ENCODE measurements at places on chromosomes 5 and 9.

DNA sequence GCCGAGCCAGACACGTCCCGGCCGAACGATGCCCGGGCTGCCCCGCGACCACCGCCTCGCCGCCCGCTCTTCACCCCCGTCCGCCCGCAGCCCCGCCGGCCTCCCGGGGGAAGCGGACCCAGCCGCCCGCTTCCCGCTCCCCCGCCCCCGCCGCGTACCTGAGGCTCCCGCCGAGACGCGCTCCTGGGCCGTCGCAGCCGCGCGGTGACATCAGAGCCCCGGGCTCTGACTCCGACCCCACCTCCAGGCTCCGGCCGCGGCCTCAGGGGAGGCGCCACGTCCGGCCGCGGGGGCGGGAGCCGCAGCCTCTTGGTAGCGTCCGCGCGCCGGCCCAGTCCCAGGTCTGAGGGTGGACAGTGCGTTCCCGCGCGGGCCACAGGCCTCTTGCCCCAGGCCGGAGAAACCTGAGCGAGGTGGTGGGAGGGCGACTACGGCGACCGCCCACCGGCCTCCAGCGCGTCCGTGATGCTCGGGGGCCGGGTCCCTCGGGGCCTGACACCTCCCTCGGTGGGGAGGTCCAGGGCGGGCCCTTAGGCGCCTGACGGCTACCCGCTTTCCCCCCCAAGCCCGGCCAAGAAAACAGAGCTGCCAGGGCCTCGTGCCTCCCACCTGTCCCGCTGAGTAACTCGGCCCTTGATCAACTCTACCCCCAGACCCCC lies at the start of gene SHROOM1:
SHROOM1 (minus strand) TSS at position 212 of the 659 bp plus-strand sequence. CDS start 4,507 bp downstream, outside the sequence.
- DNase-seq = no peak

GRCh38 chr9:106857811-106858470 lies 5.0 kb upstream of the ZNF462 start:
- no peak for DNase-seq

DNA sequence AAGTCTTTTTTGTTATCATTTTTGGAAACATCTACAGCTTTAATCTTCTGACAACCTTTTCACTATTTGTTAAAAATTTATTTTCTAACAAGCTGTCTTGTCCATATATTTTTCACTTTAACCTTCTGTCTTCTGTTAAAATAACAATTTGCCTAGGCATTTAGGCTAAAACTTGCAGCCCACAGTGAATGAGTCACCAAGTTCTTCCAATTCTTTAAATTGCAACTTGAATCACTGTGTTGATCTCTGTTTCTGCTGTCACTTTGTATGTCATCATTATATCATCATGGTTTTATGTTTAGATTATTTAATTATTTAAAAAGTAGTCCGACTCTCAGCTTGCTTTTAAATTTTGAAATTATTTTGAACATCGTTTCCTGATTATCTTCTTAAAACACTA lies 473.8 kb upstream of the PTPRD start:
- DNase-seq = no peak

DNA sequence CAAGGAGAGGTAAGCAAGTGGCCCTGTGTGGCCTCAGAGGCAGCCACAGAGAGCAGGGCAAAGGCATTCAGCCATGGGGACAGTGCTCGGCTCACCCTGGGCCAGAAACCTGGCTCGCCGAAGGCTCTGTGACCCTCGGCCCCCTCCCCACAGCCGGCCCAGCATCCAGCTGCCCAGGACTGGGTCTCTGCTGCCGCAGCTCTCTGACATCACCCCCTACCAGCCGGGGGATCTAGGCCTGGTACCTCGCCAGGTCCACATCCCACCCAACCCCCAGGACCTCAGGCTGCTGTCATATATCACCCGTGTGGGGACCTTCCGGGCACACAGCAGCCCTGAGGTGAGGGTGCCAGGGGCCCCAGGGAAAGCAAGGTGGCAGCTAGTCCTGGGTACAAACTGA lies 2.6 kb downstream of the PTRH1 start:
- no peak for DNase-seq
